Heart left ventricle (tissue), 16 donors: ENCODE measurements at places on chromosomes 3 and 15. TPM values are rescaled to one million over a fixed set of nuclear protein-coding genes. Genes with fewer than 3 reads are reported as not detected.
A peak's percentile ranks its signal among the peaks of the same experiment; 100 is the strongest.

GRCh38 chr3:68787106-68787626 lies 145.2 kb downstream of the TAFA4 start:
- H3K4me1 ChIP-seq, result no peaks in the 10 kb centered on the region
- DNase-seq, result no peak
- H3K36me3 ChIP-seq, result no peaks in the 10 kb centered on the region
- H3K4me3 ChIP-seq, result no peak overlapping the region

- H3K27me3 ChIP-seq, result no peaks in the 10 kb centered on the region
- no peak for DNase-seq
- H3K36me3 ChIP-seq, result no peaks in the 10 kb centered on the region
- no peaks in the 10 kb centered on the region for H3K4me1 ChIP-seq
Measured at GRCh38 chr15:60899322-60899966, 329.7 kb downstream of the RORA start.

DNA sequence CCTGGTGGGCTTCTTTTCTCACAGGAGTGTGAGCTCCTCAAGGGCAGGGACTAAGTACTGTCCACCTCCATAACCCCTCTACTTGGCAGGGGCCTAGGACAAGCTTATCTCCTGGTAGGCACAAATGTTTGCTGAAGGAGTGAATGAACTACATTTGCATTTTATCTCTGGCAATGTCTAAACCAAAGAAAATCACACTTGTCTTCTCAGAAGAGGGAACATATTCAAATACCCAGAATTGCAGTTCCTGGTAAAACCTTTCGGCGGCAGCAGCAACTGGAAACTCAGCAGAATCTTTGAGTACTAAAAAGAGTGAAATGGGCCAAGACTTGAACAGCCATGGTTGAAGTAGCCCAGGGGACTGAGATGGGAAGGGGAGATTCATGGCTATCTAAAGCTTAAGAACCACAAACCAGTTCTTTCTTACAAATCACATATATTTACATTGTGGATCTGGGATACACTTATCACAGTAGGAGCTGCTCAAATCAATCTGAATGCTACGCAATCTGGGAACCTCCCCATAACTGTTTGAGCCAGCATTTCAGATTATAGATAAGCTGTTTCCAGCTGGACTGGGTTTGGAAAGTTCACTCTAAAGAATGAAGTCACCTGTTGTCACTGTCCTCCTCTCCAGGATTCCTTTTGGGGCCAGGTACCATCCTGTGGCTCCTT lies 18.7 kb upstream of the PTPN9 start:
- H3K27me3 ChIP-seq, result no peaks in the 10 kb centered on the region
- no peak overlapping the region for H3K4me3 ChIP-seq
- peaks cover 76% of the 10 kb centered on the region for H3K36me3 ChIP-seq
- H3K4me1 ChIP-seq, result peaks cover 8% of the 10 kb centered on the region
- no peak overlapping the region for H3K27ac ChIP-seq

DNA sequence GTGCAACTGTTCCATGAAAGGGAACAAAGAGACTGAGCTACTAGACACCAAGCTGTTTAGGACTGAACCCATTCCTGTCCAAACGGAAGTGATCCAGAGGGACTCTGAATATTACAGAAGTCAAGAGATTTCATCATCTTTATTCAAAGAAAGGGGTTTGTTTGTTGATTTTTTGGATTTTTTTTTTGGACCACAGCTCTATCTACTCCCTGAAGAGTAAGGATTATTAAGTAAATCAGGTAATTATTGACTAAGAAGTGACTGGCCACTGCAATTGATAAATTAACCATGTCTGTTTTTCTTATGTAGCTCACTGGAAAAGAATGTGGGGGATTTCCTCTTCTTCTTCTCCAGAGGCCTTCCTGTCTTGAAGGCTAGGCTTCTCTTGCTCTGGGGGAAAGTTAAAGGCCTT lies 146.6 kb upstream of the TPM1 start:
- H3K4me3 ChIP-seq, result no peak overlapping the region
- peaks cover 21% of the 10 kb centered on the region for H3K4me1 ChIP-seq
- H3K27me3 ChIP-seq, result no peaks in the 10 kb centered on the region

DNA sequence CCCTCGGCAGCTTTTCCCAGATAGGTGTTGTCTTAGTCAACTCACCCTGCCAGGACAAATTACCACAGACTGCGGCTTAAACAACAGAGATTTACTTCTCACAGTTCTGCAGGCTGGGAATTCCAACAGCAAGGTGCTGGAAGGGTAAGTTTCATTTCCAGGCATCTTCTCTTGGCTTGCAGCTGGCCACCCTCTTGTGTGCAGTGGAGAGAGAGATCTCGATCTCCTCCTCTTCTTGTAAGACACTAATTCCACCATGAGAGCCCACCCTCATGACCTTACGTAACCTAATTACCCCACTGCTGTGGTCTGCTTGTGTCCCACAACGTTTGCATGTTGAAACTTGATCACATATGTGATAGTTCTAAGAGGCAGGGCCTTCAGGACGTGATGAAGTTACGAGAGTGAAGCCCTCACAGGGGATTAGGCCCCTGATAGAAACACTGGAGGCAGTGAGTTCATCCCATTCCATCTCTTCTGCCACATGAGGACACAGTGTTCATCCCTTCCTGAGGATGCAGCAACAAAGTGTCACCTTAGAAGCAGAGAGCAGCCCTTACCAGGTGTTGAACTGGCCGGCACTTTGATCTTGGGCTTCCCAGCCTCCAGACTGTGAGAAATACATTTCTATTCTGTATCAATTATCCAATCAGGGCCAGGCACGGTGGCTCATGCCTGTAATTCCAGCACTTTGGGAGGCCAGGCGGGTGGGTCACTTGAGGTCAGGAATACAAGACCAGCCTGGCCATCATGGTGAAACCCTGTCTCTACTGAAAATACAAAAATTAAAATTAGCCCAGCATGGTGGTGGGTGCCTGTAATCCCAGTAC lies 247.7 kb downstream of the PLCL2 start:
- DNase-seq, result no peak
- peaks cover 10% of the 10 kb centered on the region for H3K4me1 ChIP-seq
- H3K27ac ChIP-seq, result no peak overlapping the region
- H3K4me3 ChIP-seq, result no peak overlapping the region
- no peaks in the 10 kb centered on the region for H3K27me3 ChIP-seq
- H3K36me3 ChIP-seq, result no peaks in the 10 kb centered on the region

Gene DLEC1
- total RNA-seq, result 0.09 TPM

DNA sequence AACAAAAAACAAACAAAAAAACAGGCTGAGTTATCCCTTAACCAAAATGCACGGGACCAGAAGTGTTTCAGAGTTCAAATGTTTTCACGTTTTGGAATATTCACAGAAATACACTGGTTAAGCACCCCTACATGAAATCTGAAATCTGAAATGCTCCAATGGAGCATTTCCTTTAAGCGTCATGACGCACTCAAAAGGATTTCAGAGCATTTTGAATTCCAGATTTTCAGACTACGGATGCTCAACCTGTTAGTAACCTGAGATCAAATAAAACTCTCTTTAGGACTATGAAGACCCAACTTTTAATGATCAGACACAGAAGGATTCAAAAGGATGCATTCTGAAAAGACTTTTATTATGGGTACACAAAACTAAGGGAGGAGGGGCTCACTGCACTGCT lies 9.6 kb downstream of the CLPX start:
- H3K4me1 ChIP-seq, result no peaks in the 10 kb centered on the region
- peaks cover 98% of the 10 kb centered on the region for H3K36me3 ChIP-seq
- no peaks in the 10 kb centered on the region for H3K27me3 ChIP-seq
- H3K4me3 ChIP-seq, result no peak overlapping the region
- H3K27ac ChIP-seq, result no peak overlapping the region

Gene PPM1L
- total RNA-seq, result 89.6 TPM

Gene SST
- total RNA-seq, result not detected

DNA sequence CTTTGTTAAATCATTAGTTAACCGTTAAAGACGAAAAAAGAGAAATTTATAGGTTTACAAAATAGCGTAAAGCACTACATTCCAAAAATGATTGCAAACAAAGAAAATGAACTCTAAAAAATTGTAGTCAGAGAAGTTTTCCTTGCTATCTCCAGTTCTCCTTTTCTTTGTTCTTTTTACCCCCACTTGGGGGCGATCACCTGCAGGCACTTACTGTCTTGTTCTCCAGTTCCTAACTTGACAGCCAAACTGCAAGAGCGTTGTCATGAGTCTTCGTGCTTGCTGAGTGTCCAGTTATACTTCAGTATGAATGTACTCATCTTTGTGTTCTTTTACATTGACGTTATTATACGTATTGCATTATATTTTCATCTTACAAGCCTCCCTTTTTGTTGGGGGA lies 54.5 kb downstream of the CHD2 start:
- H3K27ac ChIP-seq, result no peak overlapping the region
- DNase-seq, result no peak
- H3K4me3 ChIP-seq, result no peak overlapping the region
- H3K36me3 ChIP-seq, result peaks cover 54% of the 10 kb centered on the region
- H3K4me1 ChIP-seq, result no peaks in the 10 kb centered on the region

DNA sequence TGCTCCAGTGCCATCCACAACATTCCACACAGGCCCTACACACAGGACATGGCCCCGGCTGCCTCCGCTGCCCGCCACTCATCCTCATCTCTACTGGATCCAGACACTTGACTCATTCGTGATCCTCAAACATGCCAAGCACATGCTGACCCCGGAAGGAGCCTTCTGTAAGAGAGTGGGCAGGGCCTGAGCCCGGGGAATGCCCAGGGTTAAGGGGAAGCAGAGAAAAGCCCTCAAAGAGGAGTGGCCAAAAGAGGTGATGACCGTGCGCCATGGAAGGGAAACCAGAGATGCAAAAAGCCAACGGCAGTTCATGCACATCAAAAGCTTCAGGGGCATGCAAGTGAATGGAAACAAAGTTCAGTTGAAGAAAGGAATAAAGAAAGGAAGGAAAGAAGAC lies 46.1 kb downstream of the RFTN1 start:
- H3K27ac ChIP-seq, result peak overlapping the region; percentile 55
- no peak for DNase-seq
- H3K4me3 ChIP-seq, result no peak overlapping the region
- no peaks in the 10 kb centered on the region for H3K36me3 ChIP-seq
- H3K4me1 ChIP-seq, result peaks cover 13% of the 10 kb centered on the region
- H3K27me3 ChIP-seq, result no peaks in the 10 kb centered on the region

DNA sequence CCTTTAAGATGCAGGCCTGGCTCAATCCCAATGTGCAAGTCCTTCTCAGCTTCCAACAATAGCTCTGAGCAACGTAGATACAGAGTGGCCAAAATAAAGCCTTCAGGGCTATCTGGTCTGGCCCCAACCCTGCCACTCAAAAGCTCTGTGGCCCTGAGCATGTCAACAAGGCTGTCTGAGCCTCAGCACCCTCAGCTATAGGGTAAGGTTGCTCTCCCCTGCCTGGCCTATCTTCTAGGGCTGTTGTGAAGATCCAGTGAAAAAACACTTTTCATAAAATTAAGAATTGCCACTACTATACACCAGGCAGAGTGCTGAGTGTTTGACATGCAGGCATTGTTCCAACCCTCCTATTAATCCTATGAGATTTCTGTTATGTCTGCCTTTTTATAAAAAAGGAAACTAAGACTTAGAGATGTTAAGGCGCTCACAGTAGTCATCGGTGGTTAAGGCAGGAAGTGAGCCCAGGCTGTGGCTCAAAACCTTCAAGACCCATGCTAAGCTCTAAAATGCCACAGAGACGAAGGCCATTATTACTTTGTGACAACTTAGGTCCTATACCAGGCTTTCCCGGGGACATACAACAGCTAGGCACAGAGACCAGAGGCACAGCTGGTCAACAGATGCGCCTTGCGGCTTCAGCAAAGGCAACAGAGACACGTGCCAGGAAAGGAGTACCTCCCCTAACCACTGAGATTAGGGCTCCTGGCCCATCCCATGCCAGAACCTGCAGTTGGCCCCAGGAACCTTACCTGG lies 5.1 kb downstream of the POLG start:
- H3K4me1 ChIP-seq, result peaks cover 23% of the 10 kb centered on the region
- H3K36me3 ChIP-seq, result peaks cover 88% of the 10 kb centered on the region
- DNase-seq, result no peak
- H3K4me3 ChIP-seq, result no peak overlapping the region
- no peaks in the 10 kb centered on the region for H3K27me3 ChIP-seq

Gene LEKR1
- total RNA-seq, result 1.5 TPM

Gene GP5
- not detected for total RNA-seq

DNA sequence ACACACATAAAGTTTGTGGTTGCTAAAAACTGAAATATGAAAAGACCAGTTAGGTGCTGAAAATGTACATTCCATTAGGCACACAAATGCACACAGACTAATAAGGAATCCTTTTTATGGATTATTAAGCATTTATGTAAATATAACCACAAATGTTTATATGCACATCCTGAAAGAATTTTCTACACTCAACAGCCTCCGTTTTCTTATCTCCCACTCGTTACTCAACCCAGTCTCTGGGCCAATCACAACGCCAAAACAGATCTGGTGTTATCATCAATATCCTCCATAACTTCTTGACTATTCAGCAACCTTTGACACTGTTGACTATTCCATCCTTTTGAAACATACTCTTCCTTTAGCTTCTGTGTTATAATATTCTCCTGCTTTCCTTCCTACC lies 136.4 kb downstream of the ATP8B4 start:
- H3K4me3 ChIP-seq, result no peak overlapping the region
- no peaks in the 10 kb centered on the region for H3K4me1 ChIP-seq
- no peaks in the 10 kb centered on the region for H3K36me3 ChIP-seq
- no peaks in the 10 kb centered on the region for H3K27me3 ChIP-seq

- DNase-seq, result no peak
- H3K27ac ChIP-seq, result no peak overlapping the region
- no peaks in the 10 kb centered on the region for H3K27me3 ChIP-seq
- H3K4me1 ChIP-seq, result no peaks in the 10 kb centered on the region
- no peaks in the 10 kb centered on the region for H3K36me3 ChIP-seq
- H3K4me3 ChIP-seq, result no peak overlapping the region
Measured at GRCh38 chr15:61499376-61499775, 270.3 kb upstream of the RORA start.

DNA sequence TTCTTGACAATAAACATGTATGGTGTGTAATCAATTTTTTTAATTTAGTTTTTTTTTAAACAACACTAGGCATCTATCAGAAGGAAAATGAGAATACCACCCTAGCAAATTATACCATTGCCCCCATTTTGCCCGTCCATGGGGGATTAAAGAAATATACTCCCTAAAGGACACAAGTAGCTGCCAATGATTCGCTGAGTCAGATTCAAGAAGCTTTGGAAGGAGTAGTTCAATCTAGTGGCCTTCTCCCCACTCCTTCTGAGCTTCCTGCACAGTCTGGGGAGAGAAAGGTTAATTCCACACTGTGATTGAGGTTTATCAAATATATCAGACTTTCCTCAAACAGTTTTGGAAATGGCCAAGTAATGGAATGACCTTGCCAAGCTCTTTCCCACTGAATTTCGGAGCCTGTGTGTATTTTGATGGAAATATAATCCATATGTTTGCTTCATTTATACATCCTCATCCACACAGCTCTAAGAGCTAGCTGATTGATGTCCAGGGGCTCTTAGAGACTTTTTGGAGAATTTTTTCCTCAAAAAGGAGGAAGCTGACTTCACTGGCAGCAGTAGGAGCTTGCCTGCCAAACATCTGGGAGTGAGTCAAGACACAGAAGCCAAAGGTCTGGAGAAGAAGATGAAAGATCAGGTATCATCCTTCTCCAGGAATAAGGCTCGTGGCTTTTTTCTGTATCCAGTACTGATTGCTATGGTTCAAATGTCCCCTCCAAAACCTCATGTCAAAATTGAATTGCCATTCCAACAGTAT lies 478.5 kb upstream of the PROK2 start:
- H3K4me1 ChIP-seq, result no peaks in the 10 kb centered on the region
- no peak for DNase-seq
- no peak overlapping the region for H3K27ac ChIP-seq
- no peaks in the 10 kb centered on the region for H3K36me3 ChIP-seq

Gene LIPH
- 0.75 TPM for total RNA-seq
